ENCODE measurements at places on chromosomes 13 and 19.
A peak's percentile ranks its signal among the peaks of the same experiment; 100 is the strongest.

DNA sequence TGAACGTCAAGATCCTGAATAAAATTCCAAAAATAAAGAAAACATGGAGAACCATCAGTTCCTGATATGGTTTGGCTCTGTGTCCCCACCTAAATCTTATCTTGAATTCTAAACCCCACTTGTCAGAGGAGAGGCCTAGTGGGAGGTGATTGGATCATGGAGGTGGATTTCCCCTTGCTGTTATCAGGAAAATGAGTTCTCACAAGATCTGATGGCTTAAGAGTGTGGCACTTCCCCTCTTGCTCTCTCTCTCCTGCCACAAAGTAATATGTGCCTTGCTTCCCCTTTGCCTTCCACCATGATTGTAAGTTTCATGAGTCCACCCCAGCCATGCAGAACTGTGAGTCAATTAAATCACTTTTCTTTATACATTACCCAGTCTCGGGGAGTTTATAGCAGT lies 827.4 kb downstream of the GPC5 start:
- no peak for DNase-seq

- DNase-seq = no peak
Observed at GRCh38 chr13:98514288-98514687, 62.6 kb downstream of the STK24 start.

DNA sequence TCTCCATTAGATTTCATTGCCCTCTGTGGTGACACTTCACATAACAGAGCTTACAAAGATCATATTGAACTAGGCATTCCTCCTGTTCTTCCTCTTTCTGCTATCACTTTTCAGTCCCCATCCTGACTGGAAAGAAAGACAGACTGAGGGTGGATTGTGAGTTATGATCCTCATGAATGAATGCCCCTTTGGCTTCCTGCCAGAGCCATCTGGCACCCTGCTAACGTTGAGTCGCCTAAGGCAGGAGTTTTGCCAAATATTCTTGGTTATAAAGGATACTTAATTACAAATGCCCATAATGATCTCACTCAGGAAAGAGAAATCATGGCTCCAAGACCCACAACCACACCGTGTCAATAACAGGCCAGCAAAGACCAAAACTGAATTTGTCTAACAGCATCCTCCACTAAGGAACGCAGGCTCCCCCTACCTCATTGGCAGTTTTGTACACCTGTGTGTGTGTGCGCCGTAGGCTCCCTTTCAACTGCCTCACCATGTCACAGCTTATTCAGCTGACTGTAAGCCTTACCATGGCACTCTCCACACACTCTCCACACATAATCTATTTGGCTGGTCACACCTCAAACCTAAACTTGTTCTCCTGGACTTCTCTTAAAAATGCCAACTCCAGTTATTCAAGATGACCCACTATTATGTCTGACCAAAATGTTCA lies 15.5 kb downstream of the ZNF211 start:
- peak; percentile 14 for DNase-seq

DNA sequence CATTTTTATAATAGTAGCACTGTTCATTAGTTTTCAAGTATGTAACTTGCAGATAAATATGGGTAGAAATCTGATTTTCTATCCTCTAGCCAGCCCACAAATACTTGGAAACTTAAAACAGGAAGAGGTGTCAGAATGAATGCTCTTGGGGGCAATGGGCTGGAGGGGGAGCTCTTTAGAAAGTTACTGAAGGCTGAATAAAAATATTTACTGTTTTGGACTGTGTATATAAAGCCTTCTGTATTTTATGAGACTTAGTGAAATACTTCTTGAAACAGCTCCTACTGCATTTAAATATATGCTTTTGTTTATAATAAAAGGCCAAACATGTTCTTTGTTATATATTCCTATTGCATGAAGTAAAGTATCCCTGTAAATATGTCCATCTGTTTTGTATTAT lies 138.8 kb downstream of the RGCC start:
- no peak for DNase-seq

DNA sequence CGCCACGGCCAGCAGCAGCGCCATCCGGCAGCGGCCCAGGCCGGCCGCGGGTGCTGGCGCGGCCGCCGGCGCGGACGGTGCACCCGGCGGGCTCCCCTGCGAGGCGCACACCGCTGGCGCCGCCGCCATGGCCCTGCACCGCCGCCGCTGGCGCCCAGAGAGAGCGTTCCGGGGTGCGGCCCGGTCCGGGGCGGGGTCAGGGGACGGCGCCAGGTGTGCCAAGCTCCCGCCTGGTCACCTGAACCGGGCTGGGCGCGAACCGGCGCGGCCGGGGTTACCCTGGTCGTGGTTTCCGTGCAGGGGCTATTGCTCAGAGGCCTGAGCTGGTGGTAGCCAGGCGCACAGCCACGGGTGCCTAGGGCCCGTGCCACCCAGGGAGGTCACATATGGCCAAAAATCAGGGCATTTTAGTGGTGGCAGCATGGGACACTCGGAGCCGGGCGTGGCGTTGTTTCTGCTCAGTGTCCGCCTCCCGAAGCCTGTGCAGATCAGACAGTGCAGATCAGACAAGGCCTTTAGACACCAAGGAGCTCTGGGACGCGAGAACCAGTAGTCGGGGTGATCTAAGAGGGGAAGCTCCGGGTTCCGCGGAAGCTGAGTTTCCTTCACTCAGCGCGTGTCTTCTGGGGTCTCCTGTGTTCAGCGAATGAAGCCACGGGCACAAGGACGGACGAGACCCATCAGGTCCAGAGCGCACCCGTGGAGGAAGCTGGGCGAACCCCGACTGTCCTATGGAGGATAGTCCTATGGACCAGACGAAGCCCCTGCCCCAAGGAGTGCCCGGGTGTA lies at the start of gene TMEM238:
TMEM238 (minus strand) TSS at position 162 of the 789 bp plus-strand sequence; CDS start at position 129, 33 bp downstream.
- DNase-seq = no peak

- no peak for DNase-seq
Observed at GRCh38 chr13:28864544-28864943, 44.4 kb downstream of the MTUS2 start.

GRCh38 chr19:58395220-58395978 lies at the start of gene RNF225:
RNF225 (plus strand) TSS chr19:58395656; CDS start chr19:58396090, 434 bp downstream.
- peak; percentile 83 for DNase-seq

- DNase-seq = no peak
Observed at GRCh38 chr19:58304748-58305064, 471 bp upstream of the ERVK3-1 start.

- no peak for DNase-seq
Observed at GRCh38 chr13:112910616-112911280, 58.3 kb upstream of the MCF2L start.

DNA sequence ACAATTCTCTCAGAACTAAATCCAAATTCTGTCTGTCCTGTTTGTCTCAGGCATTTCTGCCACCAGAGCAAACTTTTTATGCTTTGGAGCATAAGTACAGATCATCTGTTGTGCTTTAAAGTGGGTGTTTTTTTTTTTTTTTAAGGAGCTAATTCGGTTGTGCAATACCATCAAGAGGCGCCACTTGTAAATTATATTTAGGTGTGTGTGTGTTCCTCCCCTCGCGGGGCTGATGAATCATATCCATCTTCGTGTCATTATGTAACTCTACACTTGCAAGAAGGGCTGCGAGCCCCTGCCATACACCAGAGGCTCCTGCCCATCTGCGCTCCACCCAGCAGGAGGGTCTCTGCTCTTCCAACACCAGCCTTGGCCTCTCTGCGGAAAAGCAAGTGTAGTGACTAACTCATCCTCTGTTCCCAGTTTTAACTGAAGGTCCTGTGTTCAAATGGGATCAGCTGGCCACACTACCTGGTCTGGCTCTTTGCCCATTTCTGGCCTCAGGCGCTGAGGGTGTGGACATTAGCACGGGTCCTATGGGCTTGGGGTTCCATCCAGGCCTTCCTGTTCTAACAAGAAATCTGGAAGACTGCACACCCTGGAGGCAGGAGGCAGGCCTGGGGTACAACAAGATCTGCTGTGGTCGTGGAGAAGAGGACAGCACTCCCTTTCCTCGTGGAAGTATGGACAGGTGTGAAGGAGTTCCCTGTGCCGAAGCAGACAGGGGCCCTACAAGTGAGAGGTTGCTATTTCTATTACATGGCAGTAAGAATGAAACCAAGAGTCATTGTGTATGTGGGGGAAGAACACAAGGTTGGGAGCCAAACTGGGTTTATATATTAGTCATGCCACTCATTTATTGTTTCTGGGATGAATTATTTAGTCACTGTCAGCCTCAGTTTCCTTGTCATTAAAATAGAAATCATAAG lies 96.1 kb upstream of the MBNL2 start:
- no peak for DNase-seq

DNA sequence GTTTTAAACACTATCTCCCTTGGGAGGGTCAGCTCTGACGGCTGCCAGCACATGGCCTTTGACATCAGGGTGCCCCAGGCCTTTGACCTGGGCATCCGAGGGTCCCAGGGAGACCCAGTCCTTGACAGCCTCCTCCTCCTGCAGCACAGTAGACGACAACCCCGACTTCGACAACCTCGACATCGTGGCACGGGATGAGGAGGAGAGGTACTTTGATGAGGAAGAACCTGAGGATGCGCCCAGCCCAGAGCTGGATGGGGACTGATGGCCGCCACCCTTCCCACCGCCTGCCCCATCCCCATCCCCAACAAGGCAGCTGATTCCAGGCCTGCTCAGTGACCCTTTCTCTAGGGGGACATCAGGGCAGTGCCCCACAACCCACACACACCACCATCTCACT lies 12.5 kb downstream of the CCDC97 start:
- DNase-seq = no peak

DNA sequence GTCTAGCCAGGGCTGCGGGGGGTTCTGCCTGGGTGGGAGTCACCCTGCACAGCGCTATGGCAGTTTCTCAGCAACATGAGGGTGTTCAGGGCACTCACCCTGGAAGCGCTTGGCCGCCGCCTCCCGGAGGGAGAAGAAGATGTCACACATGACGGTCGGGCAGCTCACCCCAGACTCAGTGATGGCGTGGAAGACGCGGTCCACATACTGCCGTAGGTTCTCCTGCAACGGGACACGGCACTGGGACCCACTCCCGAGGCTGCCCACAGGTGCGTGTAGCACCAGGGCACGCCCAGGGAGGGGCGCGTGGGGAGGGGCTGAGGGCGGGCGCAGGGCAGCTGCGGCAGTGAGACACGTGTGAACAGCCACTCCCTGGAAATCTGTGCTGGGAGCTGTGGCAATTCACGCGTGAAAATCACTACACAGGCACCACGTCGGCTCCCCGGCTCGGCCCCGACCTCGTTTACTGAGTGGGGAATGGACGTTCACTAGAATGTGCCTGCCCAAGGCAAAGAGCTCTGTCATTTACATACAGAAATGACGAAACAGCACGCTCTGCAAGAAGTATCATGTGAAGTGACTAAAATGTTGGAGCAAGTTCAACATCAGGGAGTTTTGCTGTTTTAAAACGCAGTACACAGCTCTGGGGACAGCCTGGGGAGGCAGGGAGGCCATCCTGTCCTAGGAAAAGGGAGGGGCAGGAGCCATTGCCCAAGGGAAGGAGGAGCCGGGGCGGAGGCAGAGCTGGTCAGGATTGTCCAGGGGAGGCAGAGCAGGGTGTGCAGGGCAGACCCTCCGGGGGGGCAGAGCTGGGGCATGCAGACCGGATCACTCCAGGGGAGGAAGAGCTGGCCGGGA lies 41.5 kb upstream of the C13orf46 start:
- no peak for DNase-seq

- DNase-seq = no peak
Observed at GRCh38 chr13:76160961-76161925, 525.1 kb downstream of the LMO7 start.

- DNase-seq = no peak
Observed at GRCh38 chr13:41049480-41050440, 11.5 kb upstream of the WBP4 start.

- DNase-seq = no peak
Observed at GRCh38 chr13:48536621-48537250, 3.9 kb upstream of the RCBTB2 start.

- DNase-seq = no peak
Observed at GRCh38 chr13:75691183-75691582, 55.1 kb downstream of the LMO7 start.

GRCh38 chr19:49758292-49758691 lies 4.8 kb downstream of the TSKS start:
- DNase-seq = no peak

DNA sequence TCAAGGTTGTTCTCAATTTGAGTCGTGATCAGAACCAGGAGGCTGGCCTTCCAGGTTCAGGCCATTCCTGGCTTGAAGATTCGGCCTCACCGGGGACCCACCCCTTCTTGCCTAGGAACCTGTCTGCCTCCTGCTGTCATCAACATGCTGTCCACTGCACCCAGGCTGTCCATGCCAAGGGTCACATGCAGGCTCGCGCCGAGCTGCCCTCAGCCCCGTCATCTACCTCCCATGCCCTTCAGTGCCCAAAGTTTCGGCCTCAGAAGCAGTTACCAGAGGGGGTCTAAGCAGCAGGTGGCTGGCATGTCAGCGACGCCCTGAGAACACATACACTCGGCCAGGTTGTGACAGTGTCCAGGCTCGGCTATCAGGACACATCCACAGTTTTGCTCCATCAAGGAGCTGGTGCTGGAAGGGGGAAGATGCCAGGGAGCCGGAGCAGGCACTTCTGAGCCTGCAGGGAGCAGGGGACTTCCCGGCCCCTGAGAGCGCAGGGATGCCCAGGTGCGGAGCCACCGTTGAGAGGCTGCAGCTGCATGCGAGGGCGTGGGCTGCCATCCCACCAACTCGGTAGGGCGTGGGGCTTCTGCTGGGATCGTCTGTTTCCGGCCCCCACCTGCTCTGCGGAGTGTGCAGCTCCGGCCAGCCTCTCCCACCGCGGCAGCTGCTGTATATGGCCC lies 590.9 kb upstream of the SLITRK5 start:
- DNase-seq = no peak

GRCh38 chr19:30428844-30429243 lies 56.7 kb downstream of the ZNF536 start:
- peak; percentile 20 for DNase-seq

- DNase-seq = no peak
Observed at GRCh38 chr13:51781246-51782022, 22.5 kb downstream of the DHRS12 start.

- no peak for DNase-seq
Observed at GRCh38 chr13:96617528-96617927, 376.7 kb downstream of the OXGR1 start.

GRCh38 chr19:19943848-19944582 lies 43.3 kb downstream of the ZNF93 start:
- no peak for DNase-seq

GRCh38 chr19:2329149-2329478 lies 630 bp downstream of the SPPL2B start:
- DNase-seq = no peak

- DNase-seq = peak; percentile 94
Observed at GRCh38 chr19:18292810-18293641, 11.6 kb upstream of the JUND start.

- no peak for DNase-seq
Observed at GRCh38 chr19:45767881-45768654, 984 bp downstream of the SIX5 start.
